ENCODE measurements at places on chromosomes 7 and 10.

GRCh38 chr7:121002048-121002756, 13.7 kb downstream of the CPED1 start:
- DNase-seq: no peak

- no peak for DNase-seq
These were observed 26.6 kb downstream of the PRKAR2B start for GRCh38 chr7:107071129-107071528.

DNA sequence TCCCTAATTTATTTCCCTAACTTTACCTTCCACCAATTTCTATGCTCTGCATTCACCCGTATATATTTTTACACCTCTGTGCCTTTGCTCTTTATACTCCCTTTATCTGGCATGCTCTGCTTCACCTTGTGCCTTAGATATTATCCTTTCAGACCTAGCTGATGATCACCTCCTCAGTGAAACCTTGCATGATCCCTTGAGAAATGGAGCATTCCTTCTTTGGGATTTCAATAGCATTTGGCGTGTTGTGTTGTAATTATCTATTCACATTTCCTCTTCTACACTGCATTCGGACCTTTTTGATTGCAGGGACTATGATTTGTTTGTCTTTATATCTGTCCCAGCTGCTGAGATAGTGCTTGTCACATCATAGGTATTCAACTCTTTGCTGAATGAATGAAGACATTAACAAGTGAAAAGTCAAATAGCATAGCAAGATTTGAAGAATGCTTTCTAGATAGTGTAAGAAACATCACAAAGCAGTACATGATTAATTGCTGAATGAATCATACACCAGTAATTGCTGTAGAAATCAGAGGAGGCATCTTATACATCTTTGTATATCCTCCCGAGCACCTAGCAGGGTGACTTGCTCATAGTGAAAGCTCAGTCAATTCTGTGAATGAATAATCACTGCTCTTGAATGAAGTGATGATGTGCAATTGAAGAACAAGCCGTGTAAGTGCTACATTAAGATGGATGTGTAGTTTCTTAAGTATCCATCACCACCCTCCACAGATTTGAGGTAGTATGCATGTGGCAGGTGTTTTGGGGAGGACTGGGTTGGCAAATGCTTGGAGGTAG, 2.0 kb upstream of the TM9SF3 start:
- DNase-seq: peak; percentile 65

DNA sequence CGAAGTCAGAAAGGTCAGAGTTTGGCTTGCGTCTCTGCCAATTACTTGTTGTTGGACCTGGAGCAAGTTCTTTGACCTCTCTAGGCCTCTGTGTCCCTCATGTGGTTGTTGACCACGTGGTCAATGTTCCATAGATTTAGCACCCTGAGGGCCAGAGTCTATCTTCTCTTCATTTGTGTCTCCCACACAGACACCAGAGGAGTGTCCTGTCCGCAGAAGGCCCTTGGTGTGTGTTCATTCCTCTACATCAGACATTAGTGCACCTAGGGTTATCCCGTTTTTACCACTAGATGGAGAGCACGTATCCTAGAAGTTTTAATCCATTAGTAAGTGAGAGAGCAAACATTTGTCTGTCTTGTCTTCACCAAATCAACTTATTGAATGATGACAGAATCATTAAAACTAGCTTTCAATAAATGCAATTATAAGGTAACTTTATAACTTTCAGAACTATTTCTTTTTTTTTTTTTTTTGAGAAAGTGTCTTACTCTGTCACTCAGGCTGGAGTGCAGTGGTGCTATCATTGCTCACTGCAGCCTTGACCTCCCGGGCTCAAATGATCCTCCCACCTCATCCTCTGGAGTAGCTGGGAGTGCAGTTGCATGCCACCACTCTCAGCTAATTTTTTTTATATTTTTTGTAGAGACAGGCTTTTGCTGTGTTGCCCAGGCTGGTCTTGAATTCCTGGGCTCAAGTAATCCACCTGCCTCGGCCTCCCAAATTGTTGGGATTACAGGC, 122.5 kb upstream of the ANKRD1 start:
- peak; percentile 12 for DNase-seq

GRCh38 chr7:142905759-142906158, 20.2 kb upstream of the TRPV6 start:
- DNase-seq: no peak

GRCh38 chr10:121684276-121684675, 86.0 kb upstream of the FGFR2 start:
- no peak for DNase-seq

- no peak for DNase-seq
These were observed 19.0 kb downstream of the AQP1 start for GRCh38 chr7:30930621-30931020.

DNA sequence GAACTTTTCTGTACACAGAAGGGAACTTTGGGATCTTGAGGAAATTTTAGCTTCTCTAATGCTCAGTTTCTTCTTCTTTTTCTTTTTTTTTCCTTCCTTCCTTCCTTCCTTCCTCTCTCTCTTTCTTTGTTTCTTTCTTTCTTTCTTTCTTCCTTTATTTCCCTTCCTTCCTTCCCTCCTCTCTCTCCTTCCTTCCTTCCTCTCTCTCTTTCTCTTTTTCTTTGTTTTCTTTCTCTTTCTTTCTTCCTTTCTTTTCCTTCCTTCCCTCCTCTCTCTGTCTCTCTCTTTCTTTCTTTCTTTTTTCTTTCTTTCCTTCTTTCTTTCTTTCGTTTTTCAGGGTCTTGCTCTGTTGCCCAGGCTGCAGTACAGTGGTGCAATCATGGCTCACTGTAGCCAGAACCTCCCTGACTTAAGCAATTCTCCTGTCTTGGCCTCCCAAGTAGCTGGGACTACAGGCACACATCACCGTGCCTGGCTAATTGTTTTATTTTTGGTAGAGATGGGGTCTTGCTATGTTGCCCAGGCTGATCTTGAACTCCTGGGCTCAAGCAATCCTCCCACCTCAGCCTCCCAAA, 58.6 kb upstream of the SDK1 start:
- DNase-seq: no peak

DNA sequence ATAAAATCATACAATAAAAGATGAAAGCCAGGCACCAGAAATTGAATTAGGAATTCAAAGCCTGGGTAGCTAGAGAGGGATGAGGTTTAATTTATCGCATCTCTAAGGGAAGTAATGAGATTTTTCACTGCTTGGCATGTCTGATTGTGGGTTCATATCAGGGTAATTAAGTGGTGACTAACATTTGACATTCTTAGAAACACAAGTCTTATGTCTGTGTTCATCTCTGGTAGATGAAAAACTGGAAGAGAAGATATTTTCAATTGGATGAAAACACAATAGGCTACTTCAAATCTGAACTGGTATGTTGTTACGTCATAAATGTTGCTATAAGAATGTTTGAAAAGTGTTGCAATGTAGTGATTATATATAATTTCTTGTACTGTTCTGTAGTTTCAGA, 36.8 kb upstream of the ARMS2 start:
- no peak for DNase-seq

DNA sequence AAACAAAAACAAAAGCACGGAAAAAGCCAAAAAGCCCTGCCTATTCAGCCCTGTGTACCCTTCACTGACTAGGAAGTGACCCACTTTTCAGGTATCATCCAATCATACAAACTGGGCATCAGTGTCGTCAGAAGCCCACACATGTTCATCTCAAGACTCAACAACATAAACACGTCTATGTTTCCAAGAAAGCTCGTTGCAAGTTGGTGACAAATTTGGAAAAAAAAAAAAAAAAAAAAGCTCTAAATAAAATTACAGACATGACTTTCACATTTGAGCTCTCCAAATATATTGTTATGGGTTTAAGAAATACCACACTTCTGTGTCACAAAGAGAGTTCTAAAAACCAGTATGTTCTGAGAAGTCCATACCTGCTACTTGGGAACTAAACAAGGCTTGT, 204.7 kb upstream of the KLF14 start:
- DNase-seq: no peak

- DNase-seq: no peak
These were observed 23.0 kb downstream of the PTPRN2 start for GRCh38 chr7:158564663-158565035.

GRCh38 chr10:71512761-71513539, 116.2 kb downstream of the CDH23 start:
- no peak for DNase-seq

DNA sequence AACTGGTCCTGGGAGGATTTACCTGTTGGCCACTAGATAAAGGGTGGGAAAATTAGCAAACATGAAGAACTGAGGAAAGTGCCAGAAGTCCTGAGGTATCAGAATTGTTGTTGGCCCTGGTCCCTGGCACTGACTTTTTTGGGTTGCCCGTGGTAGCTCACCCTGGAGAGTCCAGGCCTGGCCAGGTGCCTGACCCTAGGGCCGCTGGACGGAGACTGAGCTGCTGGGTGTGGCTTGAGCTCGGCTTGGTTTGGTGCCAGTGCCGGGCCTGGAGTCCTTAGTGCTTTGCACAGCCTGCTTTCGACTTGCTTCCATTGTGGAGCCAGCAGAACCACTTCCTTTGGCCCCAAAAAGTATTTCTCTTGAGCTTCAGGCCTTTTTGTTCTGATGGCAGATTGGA, 12.9 kb downstream of the MDH2 start:
- no peak for DNase-seq

DNA sequence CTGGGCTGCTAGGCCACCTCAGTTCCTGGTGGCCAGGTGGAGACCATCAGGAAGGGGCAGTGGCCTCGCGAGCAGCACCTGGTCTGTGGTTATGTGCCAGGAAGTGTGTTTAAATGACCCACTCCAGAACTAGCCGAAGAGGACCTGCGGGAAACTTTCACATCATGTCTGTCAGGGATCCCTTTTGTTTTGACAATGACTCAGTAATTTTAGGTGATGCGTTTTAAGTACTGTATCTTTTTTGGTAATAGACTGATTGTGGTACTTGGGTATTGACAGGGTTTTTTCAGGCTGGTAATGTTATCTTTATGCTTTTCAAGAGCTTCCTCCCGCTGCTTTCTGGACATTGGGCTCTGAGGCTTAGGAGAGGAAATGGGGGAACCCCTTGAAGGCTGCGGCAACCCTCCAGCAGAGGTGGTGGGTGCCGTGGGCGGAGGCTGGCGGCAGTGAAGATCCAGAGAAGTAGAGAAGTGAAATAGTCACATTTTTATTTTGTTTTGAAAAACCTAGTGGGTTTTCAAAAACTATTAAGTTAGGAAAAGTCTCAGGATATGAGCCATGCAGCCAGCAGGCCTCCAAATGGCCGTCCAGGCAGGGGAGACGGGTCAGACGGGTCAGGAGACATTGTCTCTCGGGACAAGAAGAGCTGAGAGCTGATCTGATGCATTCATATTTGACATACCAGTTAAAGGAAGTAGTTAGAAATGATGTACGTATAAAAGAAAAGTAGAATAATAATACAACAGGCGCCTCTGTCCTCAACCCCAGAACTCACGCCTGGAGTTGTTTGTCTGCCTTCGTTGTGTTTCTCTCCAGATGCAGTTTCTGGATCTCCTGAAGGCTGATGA, 27.7 kb downstream of the PPP2R2D start:
- peak; percentile 77 for DNase-seq

DNA sequence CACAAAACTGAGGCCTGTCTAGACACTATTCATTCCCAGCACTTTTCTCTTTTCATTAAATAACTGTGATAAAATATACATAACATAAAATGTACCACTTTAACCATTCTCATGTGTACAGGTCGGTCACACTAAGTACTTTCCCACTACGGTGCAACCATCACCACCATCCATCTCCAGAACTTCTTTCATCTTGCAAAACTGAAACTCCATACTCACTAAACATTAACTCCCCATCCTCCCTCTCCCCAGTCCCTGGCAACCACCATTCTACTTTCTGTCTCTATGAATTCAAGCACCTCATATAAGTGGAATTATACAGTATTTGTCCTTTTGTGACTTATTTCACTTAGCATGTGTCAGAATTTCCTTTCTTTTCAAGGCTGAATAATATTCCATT, 53.0 kb downstream of the ARHGAP12 start:
- DNase-seq: no peak

DNA sequence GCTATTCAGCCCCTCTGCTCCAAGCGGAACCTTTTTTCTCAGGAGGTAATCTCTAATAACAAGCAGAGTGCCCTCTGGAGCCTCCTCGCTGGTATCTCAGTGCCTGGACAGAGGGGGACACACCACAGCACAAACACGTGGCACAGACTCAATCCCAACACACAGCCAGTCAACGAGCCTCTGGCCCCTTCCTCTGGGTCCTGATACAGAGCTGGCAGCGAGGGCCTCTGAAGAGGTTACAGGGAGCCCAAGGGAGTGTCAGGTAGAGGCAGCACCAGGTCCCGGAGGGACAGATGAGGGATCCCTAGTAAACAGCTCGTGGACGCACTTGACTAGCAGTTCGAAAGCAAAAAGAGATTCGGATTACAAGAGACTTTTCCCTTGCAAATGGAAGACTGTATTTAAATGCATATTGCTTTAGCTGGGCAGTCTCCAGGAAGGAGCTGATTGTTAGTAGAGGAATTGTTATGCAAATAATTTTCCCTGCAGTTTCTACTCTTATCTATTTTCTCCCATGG, 14.1 kb downstream of the CXCL12 start:
- no peak for DNase-seq

DNA sequence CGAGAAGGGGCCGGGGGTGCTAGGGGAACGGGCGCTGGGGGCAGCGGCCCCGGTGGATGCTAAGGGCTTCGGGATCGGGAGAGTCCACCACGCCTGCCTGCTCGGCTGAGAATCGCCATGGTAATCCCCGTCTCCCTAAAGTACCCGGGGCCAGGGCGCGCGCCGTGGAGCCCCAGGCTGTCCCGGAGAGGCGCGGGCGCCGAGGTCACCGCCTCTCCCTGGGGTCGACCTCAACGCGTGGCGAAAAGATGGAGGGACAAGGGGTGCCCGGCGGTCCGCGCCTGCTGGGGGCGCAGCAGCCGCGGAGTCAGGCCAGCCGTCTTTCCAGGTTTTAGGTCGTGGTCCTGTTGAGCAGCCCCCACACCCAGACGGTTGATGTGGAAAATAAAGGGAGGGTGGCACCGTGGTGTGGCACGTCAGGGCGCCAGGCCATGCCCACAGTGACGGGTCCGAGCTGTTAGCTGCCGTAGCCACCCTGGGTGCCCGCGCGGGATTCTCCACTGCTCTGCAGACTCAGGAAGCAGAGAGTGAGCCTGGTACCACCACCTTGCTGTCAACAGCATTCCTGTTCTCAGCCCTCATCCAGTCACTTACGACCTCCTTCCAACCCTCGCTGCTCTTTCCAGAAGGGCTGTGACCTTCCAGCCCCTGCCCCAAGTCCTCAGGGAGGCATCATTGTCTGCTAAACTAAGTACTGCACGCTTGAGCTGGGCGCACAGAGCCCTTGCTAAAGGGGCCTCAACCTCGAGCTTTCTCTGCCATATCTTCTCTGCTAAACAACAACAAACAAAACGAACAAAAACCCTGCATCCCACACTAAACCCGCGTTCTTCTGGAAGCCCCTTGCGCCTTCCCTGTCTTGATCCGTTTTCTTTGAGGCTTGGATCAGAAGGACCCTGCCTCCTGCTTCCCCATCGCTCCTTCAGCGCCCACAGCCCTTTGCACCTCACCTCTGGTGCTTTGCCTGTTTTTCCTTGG, 666 bp downstream of the SMKR1 start:
- peak; percentile 38 for DNase-seq

- DNase-seq: no peak
These were observed 42.3 kb downstream of the RGS10 start for GRCh38 chr10:119500123-119500795.

All from GM20000 (cell line).